ENCODE measurements at places on chromosomes 2 and 18.

DNA sequence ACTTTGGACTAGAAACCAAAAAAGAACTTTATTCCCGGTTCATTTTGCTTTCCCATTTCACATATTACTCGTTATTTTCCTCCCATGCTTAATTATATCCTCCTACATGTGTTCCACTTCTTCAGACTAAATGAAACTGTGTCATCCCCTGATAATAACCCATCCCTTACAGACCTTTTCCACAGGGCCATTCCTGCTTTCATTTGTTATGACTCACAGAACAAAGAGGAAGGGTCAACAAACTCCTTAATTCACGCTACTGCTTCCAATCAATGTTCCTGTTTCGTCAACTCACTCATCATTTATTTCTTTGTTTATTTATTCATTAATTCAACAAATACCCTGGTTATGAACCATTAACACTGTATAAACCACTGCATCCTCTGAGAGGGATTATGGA lies 104.5 kb downstream of the ZEB2 start:
- DNase-seq = no peak

- no peak for DNase-seq
These were observed 7.6 kb upstream of the MSTN start for GRCh38 chr2:190069936-190070696.

GRCh38 chr18:47953471-47953931 lies 23.0 kb upstream of the SMAD2 start:
- DNase-seq = no peak

DNA sequence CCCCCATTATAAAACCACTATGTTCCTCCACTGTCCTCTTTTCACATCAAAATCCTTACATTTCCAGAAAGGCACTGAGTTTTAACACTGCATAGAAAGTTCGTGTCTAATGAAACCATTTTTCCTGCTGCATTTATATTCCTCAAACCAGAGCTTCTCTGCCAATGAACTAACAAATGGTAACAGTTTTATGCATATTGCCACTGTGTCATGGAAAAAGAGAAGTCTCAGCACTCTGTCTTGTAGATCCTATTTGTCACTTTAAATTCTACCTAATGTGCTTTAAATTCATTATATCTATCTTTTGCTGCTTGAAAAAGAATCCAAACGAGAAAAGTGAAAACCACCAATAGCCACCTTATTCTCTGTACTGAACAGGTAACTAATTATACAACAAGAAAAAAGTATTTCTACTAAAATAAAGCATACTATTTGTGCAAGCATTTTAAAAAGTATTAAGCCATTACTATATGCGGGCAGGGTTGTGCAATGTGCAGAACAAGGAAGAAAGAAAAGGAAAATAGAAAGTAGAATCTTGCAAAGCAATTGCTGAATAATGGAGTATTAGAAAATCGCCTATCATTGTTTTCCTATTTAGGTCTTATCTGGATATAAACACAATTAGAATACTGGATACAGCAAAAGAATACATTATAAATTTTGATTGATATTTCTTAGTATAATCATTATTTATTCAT lies 328.9 kb downstream of the ZEB2 start:
- DNase-seq = no peak

DNA sequence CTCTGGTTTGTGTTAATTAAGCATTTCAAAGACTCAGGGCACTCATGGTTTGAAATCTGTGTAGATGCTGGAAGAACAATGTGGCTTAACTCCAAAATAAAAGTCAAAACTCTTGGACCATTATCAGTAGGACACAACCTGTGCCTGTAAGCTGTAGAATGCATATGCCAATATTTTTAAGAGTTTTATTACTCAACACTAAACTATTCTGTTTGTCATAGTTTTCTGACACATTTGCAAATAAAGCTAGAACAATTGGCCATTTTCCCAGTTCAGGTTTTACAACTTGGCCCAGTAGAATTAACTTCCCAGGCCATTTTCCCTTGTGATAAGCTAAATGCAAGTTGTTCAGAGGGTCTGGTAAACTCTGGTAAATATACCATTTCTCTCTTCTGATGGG lies 713.1 kb downstream of the CBLN2 start:
- DNase-seq = no peak

- DNase-seq = no peak
These were observed 53.2 kb downstream of the ITGA6 start for GRCh38 chr2:172480301-172481218.

DNA sequence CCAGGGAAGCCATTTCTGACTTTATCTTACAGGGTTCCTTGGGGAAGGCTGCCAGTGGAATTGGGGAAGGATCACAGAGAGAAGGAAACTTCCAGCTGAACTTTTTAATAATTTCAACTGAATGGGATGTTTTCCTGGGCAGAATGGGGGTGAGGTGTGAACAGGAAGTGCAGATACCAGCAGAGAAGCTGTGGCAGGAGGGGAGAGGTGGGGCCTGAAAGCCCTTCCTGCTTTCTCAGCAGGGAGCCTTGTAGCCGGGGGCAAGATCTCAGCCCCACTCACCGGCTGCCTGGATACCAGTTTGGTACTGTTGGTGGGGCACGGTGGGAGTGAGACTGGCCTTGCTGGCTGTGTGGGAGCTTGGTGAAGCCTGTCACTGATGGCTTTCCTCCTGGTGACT lies 170.5 kb downstream of the ZBTB7C start:
- DNase-seq = no peak

DNA sequence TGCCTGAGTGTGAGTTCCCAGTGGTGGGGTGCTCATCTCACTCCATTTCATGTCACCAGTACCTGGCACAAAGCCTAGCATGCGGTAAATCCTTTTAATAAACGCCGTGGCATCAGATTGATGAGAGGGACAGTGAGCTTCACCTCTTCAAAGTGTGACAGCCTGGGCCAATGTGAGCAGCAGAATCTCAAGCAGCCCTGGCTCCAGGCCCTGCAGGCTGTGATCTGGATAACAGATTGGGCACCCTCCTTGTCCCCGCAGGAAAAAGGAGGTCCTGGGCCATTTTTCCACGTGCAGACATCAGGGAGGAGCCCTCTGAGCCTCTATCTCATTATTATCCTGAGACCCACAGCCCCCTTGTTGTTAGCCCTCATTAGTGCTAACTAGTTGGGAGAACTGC lies 34.8 kb downstream of the TET3 start:
- no peak for DNase-seq

- no peak for DNase-seq
These were observed 4.3 kb upstream of the HAAO start for GRCh38 chr2:42796427-42797248.

- no peak for DNase-seq
These were observed 170.4 kb downstream of the ZNF407 start for GRCh38 chr18:74768096-74768495.

DNA sequence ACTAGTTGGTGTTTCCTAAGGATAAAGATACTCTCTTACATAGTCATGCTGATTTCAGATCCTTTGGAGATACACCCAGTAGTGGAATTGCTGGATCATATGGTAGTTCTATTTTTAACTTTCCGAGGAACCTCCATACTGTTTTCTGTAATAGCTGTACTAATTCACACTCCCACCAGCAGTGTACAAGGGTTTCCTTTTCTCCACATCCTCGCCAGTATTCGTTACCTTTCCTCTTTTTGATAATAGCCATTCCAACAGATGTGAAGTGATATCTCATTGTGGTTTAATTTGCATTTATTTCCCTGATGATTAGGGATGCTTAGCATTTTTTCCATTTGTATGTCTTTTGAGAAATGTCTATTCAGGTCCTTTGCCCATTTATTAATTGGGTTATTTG lies 34.0 kb downstream of the ACTR2 start:
- DNase-seq = no peak

GRCh38 chr2:221752781-221753180 lies 180.7 kb upstream of the EPHA4 start:
- no peak for DNase-seq

DNA sequence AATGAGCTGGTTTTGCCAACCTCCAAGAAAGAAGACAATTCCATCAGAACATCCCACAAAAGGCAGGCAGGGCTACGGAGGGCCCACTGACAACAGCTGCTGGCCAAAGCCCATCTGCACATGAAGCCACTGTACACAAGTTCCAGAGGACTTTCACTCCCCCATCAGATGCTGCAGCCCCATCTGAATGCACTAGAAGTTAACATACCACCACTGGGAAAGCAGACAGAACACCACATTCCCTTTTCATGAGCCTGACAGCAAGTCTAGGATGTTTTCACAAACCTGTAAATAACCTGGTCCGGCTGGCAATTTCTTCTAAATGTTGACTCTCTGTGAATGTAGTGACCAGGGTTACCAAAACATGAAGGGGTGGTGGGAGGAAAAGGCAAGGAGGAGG lies 41.5 kb downstream of the CCBE1 start:
- DNase-seq = no peak

DNA sequence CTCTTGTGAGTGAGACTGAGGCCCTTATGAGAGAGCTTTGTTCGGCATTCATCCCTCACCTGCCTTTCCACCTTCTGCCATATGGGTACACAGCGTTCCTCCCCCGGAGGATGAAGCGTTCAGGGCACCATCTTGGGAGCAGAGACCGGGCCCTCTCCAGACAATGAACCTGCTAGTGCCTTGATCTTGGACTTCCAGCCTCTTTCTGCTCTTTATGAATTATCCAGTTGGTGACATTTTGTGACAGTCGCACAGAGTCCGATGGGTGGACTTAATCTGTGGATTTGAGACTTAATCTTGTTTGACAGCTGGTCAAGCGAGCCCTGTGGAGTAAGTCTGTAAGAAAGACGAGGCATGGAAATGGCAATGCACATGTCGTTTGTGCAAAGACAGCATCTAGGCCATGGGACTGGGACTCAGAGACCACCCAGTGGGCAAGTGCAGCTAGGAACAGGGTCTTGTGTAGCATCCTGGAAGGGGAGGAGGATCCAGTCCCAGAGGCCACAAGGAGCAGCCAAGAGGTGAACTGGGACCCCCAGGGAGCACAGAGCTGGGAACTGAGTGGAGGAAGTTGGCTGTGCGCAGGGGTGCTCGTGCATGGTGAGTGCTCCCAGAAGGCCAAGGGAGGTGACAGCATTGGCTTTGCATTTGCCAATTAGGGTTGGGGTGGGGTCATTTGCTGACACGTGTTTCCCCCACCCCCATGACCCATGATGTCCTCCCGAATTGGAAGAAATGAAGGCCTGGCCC lies 69.5 kb upstream of the HDAC4 start:
- no peak for DNase-seq

- no peak for DNase-seq
These were observed 279.5 kb upstream of the PARD3B start for GRCh38 chr2:204265681-204266181.

GRCh38 chr2:120182019-120182560 lies 41.1 kb downstream of the TMEM185B start:
- DNase-seq = no peak

Measured in activated CD8-positive, alpha-beta memory T cell treated with anti-CD3 and anti-CD28 coated beads, Interleukin-2, amount 50 U/mL, for 4 hours (primary cell).